Hepatic stellate cell (primary cell): ENCODE measurements at places on chromosomes 1 and 21.

DNA sequence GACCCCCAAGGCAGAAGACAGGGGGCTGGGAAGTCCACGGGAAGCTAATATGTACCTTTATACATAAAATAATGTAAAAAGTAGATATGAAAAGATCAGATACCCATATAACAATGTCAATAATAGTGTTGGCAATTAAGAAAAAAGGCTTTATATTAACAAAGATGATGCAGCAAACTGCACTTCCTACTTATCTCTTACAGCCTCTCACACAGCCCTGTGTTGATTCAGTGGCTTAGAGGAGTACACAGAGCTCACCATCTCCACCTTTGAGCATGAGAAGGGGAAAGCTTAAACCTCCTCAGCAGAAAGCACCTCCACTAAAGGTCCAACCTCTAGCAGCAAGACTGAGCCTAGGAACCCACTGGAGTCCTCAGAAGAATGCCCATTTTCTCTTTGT lies 7.2 kb upstream of the VSIG8 start:
- DNase-seq = no peak

DNA sequence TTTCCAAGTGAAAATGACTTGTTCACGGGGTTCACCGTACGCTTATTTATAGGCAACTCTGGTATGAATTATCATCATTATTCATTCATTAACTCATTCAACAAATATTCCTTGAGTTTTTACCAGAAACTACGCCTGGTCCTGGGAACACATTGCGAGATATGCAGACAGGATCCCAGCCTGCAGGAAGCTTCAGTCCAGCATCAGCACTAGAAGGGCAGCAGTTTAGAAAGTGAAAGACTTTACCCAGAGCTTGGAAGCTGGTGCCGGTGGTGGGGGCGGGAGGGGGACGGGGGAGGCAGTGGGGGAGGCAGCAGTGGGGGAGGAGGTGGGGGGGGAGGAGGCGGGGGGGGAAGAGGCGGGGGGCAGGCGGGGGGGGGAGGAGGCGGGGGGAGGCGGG lies 55.9 kb downstream of the SETD4 start:
- no peak for DNase-seq

GRCh38 chr1:231751415-231751814 lies 124.8 kb downstream of the DISC1 start:
- DNase-seq = no peak

DNA sequence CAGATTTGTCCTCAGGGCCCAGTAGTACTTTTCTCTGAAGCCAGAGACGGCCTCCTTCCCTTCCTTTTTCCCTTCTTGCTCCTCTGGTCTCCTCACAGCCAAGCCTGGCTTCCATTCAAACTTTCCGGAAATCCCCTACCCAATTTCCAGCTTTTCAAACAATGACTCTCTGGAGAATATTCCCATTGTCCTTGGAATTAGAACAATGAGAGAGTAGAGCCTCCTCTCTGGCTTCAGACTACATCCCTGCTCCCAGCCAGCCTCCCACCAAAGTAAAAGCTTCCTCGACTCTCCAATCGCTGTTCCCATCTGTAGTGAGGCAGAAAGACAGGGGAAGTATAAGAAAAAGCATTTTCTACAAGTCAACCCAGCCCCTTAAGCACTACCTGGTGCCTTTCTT lies 77.7 kb upstream of the SOX13 start:
- DNase-seq = no peak

- DNase-seq = no peak
These were observed 437.4 kb downstream of the NUF2 start for GRCh38 chr1:163758977-163759670.

GRCh38 chr21:20739421-20739820 lies 258.8 kb upstream of the NCAM2 start:
- no peak for DNase-seq

DNA sequence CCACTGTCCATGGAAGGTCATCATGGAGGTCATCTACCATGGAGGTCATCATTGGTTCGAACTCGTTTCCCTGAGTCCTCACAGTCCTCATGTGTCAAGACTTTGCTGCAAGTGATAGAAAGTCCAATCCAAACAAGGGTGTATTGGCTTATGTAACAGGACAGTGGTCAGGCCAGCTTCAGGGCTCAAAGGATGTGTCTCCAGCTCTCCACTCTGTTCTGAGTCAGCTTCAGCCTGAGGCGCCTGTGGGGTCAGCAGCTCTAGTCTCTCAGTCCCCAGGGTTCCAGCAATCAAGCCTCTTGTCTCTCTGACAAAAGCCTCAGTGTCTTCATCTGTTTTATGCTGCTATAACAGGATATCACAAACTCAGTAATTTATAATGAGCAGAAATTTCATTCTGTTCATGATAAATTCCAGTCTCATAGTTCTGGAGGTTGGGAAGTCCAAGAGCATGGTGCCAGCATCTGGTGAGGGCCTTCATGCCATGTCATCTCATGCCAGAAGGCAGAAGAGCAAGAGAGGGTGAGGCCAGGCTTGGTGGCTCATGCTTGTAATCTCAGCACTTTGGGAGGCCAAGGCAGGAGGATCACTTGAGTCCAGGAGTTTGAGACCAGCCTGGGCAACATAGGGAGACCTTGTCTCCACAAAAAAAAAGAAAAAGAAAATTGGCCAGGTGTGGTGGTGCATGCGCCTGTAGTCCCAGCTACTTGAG lies 19.5 kb downstream of the A3GALT2 start:
- DNase-seq = no peak

DNA sequence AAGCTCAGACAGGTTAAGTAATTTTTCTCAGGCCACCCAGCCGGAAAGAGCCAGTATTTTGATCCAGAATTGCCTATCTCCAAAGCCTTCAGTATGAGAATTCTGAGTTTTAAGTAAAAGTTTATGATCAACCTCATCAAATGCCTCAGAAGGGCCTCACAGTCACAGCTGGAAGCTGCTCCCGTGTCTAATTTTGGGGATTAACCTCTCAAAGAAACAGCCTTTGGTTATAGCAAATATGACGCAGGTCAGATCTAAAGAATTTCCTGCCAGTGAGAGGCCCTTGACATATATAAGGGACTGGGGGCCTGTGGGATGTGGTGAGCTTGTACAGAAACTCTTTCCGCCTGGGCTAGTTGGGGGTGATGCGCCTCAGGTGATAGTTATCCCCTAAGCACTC lies 2.3 kb downstream of the EXTL1 start:
- no peak for DNase-seq

DNA sequence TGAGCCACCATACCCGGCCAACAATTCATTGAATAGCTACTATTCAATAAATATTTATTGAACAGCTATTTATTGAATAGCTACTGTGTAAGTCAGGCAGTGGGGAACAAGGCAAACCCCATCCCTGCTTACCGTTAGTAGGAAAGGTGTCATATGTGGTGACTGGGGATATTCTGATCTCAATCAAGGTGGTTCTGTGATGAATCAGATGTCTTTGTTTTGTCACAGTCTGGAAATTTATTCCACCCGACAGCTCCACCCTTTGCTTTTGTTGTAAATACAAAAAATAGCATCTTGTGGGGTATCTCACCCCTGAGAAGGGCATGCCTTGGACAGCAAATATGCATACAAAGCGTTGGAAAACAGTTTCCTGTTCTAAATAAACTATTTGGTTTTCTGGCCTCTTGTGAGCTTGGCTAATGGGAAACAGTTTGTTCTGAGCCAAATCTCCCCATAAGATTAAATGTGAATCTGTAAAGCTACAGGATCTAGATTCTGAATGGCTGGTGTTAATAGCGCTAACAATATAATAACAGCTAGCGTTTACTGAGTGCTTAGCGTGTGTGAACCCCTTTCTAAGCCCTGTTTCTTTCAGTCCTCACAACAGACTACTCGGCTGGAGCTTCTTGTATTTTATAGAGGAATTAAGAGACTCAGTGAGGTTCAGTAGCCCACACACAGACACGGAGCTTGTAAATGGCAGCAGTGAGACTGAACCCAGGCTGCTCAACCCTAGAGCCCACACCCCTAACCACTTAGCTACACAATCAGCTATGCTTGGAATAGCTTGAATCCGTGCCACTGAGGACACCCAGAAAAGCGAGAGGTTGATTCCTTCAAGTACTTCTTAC lies 5.5 kb downstream of the PDPN start:
- no peak for DNase-seq

DNA sequence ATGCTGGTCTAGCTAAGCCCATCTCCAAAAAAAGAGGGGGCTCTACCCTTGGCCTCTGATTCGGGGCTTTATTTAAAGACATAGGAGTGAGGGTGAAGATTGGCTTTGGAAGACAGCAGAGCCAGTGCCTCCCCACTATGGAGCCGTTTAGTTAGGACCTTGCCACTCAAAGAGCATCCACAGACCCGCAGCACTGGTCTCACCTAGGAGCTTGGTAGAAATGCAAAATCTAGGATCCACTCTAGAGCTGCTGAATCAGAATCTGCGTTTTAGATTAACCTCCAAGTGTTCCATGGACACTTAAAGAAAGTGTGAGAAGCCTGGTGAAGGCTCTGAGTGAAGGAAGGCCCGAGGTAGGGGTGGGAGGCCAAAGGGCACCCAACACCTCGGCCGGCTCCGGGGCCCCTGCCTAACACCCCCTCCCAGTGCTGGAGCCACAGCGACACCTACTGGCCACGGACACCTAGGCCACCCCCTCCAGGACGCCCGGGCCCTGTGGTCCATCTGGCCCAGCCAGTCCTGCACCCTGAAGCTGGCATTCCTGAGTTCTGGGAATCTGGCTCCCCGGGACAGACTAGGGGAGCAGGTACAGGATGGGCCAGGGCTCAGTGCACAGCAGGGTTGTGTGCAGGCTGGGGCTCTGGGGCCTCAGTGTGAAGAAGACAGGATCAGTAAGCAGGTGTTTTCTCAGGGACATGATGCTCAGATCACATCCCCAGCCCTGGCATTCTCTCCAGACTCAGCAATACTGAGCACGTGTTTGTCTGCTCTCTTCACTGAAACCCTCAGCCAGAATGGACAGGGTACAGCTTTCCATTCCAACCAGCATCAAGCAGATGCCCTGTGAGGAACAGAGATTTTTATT lies 79.2 kb downstream of the TMEM53 start:
- DNase-seq = peak; percentile 90

GRCh38 chr1:247468481-247469140 lies 10.7 kb upstream of the OR2B11 start:
- DNase-seq = no peak

GRCh38 chr1:212819726-212820125 lies 27.7 kb downstream of the SPATA45 start:
- no peak for DNase-seq

DNA sequence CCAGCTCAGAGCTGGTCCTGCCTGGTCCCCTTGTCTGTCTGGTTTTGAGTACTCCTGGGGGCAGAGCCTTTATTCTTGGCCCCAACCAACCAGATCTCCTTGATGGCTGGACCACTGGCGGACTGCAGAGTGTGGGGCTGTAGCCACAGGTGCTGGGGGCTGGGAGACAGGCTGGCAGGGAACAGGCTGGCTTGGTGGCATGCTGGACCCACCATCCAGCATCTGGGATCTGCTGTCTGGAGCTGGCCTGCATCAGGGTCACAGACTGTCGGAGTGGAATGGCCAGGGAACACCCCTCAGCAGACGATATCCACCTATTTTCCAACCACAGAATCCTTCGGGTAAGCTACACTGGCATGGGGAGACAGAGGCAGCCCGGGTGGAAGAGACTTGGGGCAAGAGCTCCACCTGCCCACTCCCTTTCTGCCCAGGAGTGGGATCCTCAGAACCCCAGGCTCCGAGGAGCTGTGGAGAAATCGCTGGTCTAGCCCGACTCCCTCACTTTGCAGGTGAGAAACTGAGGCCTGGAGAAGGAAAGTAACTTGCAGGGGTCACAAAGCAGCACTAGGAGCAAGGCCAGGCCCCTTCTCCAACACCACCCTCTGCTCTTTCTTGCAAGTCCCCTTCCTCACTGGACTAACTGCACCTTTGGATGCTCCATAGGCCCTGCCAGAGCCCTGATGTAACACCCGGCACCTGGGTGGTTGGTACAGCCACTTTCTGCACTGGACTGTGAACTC lies 40.6 kb downstream of the TNNT2 start:
- DNase-seq = no peak

GRCh38 chr1:43366179-43366578 lies 1.6 kb downstream of the ELOVL1 start:
- no peak for DNase-seq

GRCh38 chr1:58395355-58395754 lies 151.2 kb downstream of the OMA1 start:
- peak; percentile 72 for DNase-seq
